MV-4-11 (cell line): ENCODE measurements at places on chromosomes 1 and 21.

DNA sequence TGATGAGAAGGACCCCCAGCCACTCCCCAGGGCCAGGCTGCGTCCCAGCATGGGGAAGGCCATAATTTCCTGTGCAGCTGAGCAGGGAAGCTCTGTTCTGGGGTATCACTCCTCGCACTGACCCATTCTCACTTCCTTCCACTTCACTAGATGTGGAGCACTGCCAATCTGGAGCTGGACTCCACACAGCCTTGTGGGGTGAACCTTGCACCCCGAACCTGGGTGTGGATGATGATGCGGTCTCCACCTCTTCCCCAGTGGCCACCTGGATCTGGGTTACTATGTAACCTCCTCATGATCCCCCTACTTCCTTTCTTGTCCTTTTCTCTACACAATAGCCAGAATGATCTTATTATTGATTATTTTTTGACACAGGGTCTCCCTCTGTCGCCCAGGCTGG is 36.7 kb downstream of the CTNNBIP1 start:
- no peak for DNase-seq

- no peak for DNase-seq
Observed at GRCh38 chr1:84705513-84705912, 15.3 kb upstream of the SSX2IP start.

- no peak for DNase-seq
Observed at GRCh38 chr21:27261676-27262075, 294.8 kb upstream of the ADAMTS5 start.

GRCh38 chr1:54347261-54347954 is 58.8 kb downstream of the SSBP3 start:
- DNase-seq, result no peak

- DNase-seq, result peak; percentile 98
Observed at GRCh38 chr1:106876384-106876783, 180.1 kb upstream of the PRMT6 start.

- peak; percentile 1 for DNase-seq
Observed at GRCh38 chr21:16587141-16587581, 857.4 kb downstream of the USP25 start.

DNA sequence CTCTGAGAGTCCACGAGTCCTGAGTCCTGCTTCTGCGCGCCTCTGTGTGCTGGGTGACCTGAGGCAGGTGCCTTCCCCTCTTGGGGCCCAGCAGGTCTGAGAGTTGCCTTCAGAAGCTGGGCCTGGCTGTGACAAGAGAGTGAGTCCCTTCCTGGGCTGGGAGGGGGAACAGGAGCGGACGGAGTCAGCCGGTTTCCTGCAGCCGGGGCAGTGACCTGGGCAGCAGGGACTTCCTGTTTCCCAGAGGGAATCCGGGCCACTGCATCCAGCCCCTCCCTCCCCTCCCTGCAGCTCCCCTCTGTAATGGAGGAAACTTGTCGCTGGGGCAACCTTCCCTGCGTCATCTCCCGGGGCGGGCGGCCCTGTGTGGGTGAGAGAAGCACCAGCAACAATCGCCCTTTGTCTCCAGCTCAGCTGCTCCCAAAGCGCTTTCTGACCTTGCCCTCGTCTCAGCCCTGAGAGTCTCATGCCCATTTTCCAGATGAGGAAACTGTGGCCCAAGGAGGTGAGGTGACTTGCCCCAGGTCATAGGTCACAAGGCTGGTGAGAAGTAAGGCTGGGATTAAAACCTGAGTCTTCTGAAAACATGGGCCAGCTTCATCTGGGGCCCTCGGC is 61.1 kb downstream of the SDC3 start:
- no peak for DNase-seq

DNA sequence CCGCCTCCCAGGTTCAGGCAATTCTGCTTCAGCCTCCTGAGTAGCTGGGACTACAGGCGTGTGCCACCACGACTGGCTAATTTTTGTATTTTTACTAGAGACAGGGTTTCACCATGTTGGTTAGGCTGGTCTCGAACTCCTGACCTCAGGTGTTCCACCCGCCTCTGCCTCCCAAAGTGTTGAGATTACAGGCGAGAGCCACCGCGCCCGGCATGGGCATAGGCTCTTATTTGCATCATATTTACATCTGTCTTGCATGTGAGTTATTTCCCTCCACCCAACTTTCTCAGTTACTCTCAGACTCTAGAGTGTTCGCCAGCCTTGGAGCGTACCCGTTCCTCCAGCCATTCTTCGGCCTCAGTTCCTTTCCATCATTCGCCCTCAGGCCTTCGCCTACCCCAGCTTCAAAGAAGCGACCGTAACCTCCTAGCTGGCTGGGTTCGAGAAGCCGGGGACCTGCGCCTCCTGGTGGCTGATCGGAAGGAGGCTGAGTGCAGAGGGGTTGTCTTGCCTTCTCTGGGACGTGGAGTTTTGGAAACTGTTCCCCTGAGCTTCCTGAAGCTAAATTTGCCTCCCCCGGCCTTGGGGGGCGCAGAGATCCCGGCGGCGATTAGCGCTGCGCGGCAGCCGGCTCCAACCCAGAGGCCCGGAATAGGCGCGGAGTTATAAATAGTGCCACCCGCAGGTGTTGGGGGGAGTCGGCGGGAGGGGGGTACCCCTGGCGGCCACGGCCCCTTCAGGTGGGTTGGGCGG is 3.6 kb upstream of the ZBTB7B start:
- peak; percentile 61 for DNase-seq

- DNase-seq, result no peak
Observed at GRCh38 chr1:27253596-27253995, 19.2 kb downstream of the WDTC1 start.
